Daoy (cell line): ENCODE measurements at places on chromosomes 5 and 9. TPM values are rescaled to one million over a fixed set of nuclear protein-coding genes. Genes with fewer than 3 reads are reported as not detected.

DNA sequence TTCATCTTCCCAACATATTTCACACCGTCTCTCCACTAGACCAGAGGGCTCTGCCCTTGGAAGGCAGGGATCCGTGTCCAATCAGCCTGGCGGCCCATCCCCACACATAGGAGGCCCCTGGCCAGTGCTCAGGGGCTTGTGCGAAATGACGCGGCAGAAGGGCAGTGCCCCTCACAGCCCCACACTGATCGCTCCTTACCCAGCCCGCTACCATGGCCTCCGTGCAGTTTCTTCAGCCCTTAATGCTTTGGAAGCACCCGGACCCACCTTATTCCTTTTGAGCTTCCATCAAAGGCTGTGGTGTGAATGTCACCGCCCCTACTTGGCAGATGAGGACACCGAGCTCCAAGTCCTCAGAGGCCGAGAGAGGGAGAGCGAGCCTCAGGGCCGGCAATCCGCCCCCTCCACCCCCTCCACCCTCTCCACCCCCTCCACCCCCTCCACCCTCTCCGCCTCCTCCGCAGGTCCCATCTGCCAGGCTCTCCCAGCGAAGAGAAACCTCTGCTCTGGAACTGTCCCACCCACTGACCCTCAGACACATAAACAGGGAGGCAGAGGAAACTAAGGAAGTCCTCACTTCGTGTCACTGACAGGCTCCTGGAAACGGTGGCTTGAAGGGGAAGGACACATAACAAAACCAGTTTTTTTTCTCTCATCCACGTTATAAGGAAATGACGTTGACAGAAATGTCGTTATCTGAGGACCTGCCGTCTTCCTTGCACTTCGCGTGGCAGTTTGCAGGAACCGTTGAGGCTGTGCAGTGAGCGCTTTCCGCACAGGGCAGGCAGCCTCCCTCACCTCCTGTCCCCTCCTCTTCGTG is 13.9 kb downstream of the QSOX2 start:
- DNase-seq = no peak

GRCh38 chr5:24161559-24161958 is 483.2 kb downstream of the CDH10 start:
- DNase-seq = peak; percentile 1

GFI1B gene
- not detected in 2 replicates for total RNA-seq

- DNase-seq = no peak
These were observed at the start of gene HAVCR2 for GRCh38 chr5:157108976-157109375. Gene HAVCR2 (minus strand): TSS chr5:157109044. CDS start chr5:157108983, 61 bp downstream.

GTF3C4 gene
- 23.1 and 23.2 TPM in 2 replicates for total RNA-seq

ADRA1B gene
- 0.63 and 0.80 TPM in 2 replicates for total RNA-seq

TMEM174 gene
- total RNA-seq = not detected in 2 replicates

SPINK5 gene
- total RNA-seq = not detected in 2 replicates

DNA sequence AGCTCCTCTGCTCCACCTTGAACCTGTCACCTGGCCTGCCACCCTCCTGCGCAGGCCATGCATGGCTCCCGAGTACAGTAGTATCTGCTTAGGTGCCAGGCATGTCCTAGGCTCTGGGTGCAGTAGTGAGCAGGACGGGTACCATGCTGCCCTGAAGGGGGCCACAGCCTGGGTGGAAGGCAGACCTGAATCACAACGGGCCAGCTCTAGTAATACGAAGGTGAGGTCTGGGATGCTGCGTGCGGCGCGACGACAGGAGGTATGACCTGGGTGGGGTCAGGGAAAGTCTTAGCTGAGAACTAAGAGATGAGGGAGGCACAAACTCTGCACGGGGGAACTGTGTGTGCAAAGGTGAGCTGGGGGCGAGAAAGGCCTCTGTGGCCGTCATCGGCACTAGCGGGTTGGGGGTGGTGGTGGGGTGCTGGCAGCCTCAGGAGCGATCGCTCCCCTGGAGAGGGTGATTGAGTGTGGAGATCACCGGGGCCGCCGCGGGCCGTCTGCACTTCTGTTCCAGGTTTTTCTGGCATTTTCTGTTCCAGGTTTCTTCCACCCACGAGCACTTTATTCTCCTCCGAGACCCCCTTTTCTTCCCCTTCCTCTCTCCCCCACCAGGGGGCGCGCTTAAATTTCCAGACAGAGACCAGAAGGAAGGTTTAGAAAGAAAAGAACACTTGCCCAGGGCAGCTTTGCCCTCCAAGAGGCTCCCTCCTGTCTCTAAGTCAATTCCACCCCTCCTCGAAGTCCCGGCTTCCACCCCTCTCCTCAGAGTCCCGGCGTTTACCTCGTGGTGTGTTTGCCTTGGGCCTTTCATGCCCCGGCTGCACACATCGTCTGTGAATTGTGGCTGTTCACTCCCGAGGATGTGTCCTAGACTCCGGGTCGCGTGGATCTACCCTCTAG is 15.1 kb downstream of the PDLIM4 start:
- DNase-seq = no peak

DNA sequence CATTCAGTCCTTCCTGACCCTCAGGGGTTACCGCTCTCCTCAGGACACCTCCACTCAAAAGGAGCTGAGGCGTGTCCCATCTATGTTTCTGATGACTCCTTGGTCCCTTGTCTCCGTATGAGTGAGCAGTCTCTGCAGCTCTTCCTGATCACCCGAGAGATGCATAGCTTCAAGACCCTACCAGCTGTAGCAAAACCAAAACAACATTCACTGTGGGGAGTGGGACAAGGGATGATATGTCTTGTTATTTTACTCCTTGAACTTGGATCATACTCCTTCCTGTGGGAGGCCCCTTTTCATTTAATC is 14.4 kb downstream of the GLDC start:
- no peak for DNase-seq

DNA sequence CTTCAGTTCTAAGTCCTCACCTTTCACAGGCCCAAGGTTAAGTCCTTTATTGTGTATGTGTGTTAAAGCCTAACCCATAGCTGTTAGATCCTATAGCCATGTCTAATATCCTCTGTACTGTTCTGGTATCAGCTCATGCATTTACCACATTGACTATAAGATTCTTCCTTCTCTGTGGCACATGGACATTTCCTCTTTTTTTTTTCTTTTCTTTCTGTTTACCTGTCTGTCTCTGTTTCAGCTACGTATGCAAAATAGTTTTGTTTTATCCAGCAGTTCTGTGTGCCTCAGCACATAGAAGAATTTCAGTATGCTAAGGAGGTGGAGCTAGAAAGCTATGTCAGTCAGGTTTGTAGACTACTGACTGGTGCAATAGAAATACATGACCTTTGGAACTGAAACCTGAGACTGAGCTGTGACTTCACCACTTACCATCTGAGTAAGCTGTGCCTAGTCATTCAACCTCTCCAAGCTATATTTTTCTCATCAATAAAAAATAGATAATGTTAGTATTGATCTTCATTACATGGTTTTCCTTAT is 155.6 kb upstream of the VLDLR start:
- DNase-seq = peak; percentile 58
